WTC11 (cell line): ENCODE measurements at places on chromosomes 2 and 18. TPM values are rescaled to one million over a fixed set of nuclear protein-coding genes. Genes with fewer than 3 reads are reported as not detected.

Gene PRKD3
- 65.9 to 82.1 TPM (median 68.5 TPM) in 3 replicates for total RNA-seq

Gene TLX2
- total RNA-seq, result 0.18 to 0.39 TPM (median 0.26 TPM) in 3 replicates

Gene GNAL
- 22.3 to 26.7 TPM (median 23.9 TPM) in 3 replicates for total RNA-seq

DNA sequence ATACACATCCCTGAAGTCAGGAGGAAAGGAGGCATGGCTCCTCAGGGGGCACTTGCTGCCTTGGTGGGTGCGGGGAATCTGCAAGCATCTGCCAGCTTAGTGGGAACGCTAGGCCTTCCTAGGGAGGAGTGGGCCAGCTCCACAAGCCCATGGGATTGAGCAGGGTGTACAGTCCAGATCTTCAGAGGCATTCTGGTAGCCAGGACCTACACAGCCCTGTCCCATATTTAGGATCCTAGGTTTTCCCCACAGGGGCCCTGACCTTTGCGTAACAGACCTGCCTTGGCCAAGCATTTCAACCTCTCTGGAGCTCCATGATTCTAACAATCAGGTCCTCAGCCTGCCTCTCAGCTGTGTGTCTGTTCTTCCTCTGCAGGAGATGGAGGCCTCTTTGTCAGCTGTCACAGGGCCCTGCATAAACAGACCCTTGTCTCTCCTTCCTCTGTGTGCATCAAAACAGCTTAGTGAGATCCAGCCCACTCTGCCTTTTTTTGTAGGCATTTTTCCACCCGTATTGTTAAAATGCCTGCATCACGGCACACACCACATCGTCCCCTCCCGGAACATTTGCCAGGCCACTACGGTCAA is 140.2 kb upstream of the NDUFV2 start:
- DNase-seq, result no peak

GRCh38 chr18:77012806-77013541 is 119.6 kb downstream of the MBP start:
- DNase-seq, result no peak

- DNase-seq, result no peak
Measured at GRCh38 chr2:230640540-230641011, 72.1 kb upstream of the CAB39 start.

DNA sequence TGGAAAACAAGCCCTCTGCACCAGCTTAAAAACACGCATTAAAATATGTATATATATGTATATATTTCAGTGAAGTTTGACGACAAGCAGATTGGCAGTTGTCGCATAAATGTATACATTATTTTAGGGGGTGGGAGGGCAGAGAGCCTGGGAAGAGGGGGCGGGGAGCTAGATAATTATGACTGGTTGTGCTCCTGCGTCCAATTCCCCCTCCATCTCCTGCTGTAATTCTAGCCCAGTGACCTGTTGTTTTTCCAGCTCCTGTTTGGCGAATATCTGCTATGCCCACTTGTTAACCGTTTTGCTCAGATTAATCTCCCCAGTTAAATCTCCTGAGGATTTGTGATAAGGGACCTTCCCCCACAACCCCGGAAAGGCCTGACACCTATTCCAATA is 656 bp downstream of the UNC80 start:
- no peak for DNase-seq

- DNase-seq, result no peak
Measured at GRCh38 chr18:9147440-9148202, 11.0 kb downstream of the ANKRD12 start.

GRCh38 chr2:98355881-98356280 is 9.6 kb downstream of the CNGA3 start:
- DNase-seq, result no peak

GRCh38 chr2:38462121-38462661 is 85.1 kb upstream of the ATL2 start:
- no peak for DNase-seq

- no peak for DNase-seq
Measured at GRCh38 chr2:184372484-184372883, 225.8 kb upstream of the ZNF804A start.

- DNase-seq, result no peak
Measured at GRCh38 chr2:12675352-12675795, 41.4 kb upstream of the TRIB2 start.

- no peak for DNase-seq
Measured at GRCh38 chr2:16621316-16621715, 44.3 kb downstream of the CYRIA start.

DNA sequence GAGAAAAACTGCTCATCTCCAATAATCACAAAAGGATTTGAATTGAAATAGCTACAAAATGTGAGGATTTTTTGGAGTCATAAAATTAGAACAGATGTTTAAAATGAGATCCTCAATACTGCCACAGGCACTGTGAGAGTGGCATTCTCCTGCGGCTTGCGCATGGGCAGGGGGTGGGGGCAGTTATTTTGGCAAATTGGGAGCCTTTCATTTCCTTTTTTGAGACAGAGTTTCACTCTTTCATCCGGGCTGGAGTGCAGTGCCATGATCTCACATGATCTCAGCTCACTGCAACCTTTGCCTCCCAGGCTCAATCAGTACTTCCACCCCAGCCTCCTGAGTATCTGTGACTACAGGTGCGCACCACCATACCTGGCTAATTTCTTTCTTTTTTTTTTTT is 42.4 kb downstream of the POMC start:
- DNase-seq, result no peak

DNA sequence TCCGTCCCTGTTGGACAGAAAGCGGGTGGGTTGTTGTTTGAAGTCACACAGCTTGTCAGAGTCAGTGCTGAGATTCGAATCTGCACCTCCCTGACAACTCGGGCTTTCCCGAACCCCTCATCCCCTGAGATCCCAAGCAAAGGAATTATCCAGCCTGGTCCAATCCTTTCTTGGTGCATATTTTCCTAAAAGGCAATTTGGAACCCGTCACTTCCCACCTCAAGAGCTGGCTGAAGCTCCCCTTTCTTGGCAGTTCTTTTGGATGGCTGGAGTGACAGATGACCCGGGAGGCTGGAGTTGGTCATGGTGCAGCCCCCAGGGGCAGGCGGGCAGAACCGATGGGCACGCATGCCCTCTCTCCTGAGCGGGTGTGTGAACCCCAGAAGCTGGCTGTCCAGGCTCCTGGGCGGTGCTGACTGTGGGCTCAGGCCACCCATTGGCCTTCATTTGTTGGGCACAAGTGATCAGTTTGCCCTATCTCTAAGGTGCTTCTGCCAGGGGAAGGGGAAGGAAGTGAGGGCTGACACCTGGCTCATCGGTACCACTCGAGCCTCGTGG is 97.8 kb downstream of the ASB1 start:
- no peak for DNase-seq

GRCh38 chr2:15122915-15123314 is 438.2 kb downstream of the NBAS start:
- DNase-seq, result no peak

DNA sequence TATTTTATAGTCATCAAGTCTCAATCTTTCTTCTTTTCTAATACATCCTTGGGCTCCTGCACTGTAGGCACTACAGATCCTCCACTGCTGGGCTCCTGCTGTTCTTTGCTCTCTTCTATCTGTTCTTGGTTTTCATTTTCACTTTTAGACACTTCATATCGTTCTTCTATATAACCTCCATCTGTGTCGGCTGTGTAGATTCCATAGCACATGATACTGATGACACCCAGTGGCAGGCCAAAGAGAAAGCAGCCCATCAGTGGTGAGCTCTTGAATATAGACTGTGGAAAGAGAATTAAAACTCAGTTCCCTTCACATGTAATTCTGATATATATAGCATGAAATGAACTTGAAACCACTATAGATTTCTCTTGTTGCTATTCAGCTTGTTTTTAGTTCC is 38.0 kb downstream of the TMX3 start:
- no peak for DNase-seq
